ENCODE measurements at places on chromosomes 6 and 20.

DNA sequence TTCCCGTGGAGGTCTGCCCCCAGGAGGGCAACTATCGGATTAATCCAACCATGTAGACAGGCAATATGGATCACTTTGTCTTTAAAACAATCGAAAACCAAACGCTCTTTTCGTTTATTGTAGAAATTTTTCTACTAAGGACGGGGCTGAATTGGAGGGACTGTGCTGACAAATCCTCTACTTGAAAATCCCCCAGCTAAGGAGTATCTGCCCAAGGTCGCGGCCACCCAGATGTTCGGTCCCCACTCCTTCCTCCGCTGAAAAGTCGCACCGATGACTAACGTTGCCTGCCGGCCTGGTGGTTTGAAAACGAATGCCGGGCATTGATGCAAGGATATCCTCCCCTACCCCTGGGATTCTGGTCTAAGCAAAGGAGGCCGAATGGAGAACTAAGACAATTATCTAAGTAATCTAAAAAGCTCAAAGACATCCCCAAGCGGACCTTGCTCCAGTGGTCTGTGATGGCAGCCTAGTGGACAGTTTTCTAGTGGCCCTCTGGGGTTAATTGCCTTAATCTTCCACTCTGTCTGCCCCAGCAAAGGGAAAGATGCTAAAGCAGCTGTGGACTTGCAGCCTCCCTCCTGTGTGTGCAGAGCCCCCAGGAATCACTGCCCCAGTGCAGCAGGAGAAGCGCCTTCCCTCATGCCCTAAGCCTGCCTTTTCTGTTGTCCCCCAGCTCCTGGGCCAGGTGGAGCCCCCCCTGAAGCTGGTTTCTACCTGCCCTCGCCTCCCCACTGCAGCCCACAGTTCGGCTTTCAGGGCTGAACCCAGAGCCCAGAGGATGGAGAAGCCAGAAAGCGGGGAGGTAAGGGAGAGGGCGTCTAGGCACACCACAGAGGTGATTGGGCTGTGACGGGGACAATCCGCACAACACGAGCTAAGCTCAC, 3.6 kb upstream of the FOXC1 start:
- no peak for DNase-seq

GRCh38 chr6:34460796-34461507, 4.9 kb upstream of the PACSIN1 start:
- DNase-seq = no peak

DNA sequence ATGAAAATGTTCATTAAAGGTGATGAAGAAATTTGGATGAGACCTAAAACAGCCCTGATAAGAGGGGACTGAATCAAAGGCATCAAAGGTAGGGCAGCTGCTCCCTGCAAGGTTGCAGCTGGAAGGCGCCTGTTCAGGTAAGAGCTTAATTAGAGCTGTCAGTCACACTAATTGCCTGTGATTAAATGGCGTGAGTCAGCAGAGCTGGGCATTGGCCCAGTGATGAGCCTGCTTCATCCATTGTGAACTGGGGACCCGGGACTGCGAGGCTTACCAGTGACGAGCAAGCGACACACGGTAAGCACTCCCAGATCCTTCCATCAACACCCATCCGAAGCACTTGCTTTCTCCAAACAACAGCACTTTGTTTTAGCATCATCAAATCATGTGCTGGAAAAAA, 621.5 kb upstream of the CDH4 start:
- DNase-seq = no peak

DNA sequence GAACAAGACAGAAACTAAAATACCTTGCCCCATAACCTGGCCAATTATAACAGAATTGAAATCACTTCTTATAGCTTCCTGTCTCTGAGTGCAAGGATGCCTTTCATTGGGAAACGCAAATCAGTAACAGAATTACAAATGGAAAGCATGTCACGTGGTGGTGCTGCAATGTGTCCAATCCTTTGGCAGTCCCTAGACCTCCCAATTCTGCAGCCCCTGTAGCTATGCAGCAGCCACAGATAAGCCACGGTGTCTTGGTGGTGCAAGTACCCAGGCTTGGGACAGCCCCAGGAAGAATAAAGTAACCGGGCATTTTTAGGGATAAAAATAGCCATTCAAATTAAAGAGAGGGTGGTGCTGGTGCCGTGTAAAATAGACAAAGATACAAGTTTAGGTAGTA, 134.6 kb upstream of the CCN2 start:
- DNase-seq = no peak

DNA sequence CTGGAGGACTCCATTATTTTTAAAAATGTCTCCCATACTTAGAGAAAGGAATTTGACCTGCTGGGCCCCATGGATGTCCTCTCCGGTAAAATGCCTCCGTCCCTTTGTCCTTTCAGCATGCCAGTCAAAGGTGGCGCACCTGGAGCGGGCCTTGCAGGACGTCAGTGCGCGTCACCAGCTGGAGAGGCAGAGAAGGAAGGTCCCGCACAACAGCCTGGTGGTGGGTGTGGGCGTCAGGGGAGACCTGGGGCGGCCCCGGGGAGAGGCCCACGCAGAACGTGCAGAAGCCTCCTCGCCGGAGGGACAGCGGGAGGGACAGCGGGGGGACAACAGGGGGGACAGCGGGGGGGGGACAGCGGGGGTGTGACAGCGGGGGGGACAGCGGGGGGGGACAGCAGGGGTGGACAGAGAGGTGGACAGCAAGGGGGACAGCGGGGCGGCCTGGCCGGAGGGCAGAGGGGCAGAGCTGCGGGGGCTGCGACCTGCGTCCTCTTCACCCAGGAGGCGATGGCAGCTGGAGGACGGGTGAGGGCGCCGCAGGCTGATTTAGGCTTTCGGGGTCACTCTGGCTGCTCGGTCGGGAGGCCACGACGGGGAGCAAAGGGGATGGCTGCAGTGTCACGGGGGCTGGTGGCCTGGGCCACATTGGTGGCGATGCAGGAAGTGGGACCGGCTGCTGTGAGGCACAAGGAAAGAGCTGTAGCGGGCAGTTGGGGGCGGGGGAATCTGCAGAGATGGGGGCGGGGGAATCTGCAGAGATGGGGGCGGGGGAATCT, 859 bp upstream of the KIF25 start:
- no peak for DNase-seq

GRCh38 chr6:92944132-92944531, 475.2 kb downstream of the EPHA7 start:
- DNase-seq = no peak

DNA sequence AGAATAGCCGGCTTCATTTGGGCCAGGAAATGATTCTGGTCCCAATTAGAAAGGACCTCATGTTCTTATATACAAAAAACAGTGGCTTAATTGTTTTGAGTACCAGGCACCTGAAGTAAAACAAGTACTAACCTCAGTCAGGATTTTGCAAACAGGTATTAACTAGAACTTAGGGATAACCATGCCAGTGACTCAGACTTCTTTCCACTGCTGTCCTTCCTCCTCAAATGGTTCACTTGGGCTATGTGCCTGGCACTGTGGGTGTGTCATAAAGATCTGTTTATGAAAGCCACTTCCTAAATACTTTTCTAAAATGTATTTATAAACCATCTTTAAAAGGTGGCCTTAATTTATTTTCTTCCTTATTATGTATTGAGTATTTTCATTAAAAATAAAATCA, 10.7 kb downstream of the CLDN20 start:
- DNase-seq = no peak

DNA sequence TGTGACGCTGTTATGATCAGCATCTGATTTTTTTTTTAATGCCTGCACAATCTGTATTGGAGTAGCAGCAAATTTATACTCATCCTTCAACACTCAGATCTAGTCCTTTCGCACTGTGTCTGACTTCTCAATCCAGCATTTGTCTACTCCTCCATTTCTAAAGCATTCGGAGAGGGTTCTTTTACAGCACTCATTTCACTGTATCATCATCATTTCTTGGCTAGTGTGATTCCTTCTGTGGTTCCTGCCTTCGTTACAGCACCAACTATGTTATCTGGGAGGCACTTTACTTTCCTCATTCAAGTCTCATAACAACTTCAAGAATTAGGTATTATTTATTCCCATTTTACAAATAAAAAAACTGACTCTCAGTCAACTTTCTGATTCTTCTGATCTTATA, 18.0 kb downstream of the NUDT3 start:
- no peak for DNase-seq

- DNase-seq = no peak
Observed at GRCh38 chr6:107793191-107793590, 30.9 kb downstream of the SCML4 start.

- DNase-seq = no peak
Observed at GRCh38 chr6:90288404-90288803, 8.2 kb downstream of the BACH2 start.

GRCh38 chr6:122712093-122712447, 67.4 kb upstream of the FABP7 start:
- no peak for DNase-seq

DNA sequence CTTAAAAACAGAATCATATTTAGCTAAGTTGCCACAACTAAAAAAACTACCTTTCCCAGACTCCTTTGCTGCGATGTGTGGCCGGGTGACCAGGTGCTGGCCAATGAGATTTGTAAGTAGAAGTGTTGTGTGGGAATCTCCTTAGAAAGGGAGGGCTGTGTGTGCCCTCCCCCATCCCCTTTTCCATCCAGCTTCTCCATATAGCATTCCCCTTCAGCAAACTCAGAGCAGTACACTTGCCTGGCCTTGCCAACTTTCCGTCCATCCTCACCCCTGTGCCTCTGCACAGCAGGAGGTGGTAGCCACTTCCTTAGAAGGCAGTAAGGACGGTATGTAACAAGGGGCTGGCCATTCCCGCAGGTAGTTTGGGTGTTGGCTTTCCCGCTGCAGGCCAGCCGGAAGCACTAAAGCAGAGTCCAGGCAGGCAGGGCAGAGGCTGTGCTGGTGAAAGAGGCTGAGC, 22.3 kb upstream of the KCNK16 start:
- DNase-seq = no peak

GRCh38 chr6:35648203-35648602, 40.5 kb downstream of the FKBP5 start:
- DNase-seq = no peak

DNA sequence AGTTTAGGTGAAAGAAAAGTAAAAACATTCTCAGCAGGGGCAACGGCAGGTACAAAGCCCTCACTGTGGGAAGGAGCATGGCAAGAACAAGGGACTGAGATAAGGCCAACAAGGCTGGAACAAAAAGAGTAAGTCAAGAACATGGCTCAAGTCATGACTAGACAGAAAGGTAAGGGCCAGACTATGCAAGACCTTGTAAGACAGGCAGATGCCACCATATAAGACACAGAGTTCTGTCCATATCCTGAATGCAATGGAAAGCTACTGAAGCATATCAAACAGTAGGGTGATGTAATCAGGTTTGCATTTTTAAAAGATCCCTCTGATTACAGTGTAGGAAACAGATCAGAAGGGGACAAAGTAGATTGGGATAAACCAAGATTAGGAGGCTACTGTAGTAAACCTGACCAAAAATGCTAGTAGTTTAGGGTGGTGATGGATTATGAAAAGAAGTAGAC, 5.5 kb downstream of the REV3L start:
- no peak for DNase-seq

- no peak for DNase-seq
Observed at GRCh38 chr20:62946918-62947317, 5.6 kb upstream of the SLC17A9 start.

DNA sequence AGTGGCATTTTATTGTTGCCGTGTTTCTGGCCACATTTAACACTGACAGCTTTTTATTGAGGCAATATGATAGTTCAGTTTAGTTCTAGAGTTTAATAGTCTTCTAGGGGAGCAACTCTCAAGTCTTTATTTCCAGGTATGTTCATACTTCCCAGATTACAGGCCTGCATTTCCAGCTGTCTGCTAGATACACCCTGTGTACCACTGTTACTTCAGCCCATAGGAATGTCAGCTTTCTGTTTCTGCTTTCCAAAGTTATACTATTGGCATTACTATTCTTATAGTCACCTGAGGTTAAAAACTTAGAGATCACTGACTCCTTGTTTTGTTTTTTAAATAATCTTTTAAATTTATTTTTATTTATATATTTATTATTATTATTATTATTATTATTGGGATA, 7.6 kb downstream of the ZNF451 start:
- DNase-seq = no peak

GRCh38 chr6:14231071-14231483, 113.5 kb downstream of the CD83 start:
- no peak for DNase-seq

- DNase-seq = no peak
Observed at GRCh38 chr6:33147807-33148666, 44.2 kb downstream of the COL11A2 start.

- no peak for DNase-seq
Observed at GRCh38 chr6:113599444-113599843, 257.7 kb upstream of the MARCKS start.

DNA sequence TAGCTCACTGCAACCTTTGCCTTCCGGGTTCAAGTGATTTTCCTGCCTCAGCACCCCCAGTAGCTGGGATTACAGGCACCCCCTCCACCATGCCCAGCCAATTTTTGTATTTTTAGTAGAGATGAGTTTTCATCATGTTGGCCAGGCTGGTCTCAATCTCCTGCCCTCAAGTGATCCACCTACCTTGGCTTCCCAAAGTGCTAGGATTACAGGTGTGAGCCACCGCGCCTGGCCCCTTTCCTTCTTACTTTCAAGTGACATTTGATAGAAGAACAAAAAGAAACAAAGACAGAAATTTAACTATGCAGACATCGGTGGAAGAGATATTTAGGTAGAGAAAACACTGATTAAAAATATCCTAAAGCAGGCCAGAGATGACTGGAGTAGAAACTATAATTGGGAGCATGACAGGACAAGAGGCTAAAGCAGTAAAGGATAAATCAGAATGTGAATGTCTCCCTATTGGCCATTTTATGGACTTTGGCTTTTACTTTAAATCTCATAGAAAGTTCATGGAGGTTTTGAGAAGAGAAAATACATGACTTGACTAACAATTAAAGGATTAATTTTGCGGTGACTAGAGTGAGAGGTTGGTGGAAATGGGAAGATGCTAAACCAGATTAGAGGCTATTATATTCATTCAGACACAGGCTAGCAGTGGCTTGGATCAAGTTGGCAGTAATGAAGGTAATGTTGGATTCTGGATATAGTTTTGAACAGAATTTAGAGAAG, 2.2 kb upstream of the EYS start:
- DNase-seq = no peak

GRCh38 chr20:52434041-52434425, 242.5 kb upstream of the ZFP64 start:
- DNase-seq = no peak

GRCh38 chr6:12245763-12246718, 44.1 kb upstream of the EDN1 start:
- DNase-seq = no peak

- no peak for DNase-seq
Observed at GRCh38 chr6:38138374-38138773, 318.8 kb downstream of the ZFAND3 start.

- no peak for DNase-seq
Observed at GRCh38 chr20:23139524-23139923, 53.4 kb upstream of the CD93 start.
